Fibroblast of upper back skin (primary cell): ENCODE measurements at places on chromosomes 5 and 9.

GRCh38 chr5:91106842-91107511 lies 276.1 kb downstream of the ARRDC3 start:
- no peak for DNase-seq

- DNase-seq = no peak
These were observed 79.6 kb downstream of the WNK2 start for GRCh38 chr9:93263334-93264229.

DNA sequence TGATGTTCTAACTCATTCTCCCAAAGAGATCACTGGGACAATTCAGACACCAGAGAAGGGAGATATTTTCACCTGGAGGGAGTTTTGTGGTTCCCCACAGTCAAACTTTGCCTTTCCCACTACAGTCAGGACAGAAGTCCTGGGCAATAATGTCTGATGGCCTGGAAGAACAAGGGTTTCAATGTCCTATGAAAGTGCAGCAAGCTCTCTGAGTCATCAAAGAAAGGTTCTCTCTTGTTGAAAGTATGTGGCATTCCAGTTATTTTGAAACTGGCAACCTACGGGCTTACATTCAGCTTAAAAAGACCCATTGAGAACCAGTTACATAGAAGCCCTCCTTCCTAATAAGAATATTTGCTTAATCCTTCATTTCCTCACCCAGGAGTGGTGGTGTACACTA lies 103.9 kb downstream of the INSYN2B start:
- DNase-seq = peak; percentile 35

GRCh38 chr5:44770780-44771717 lies 37.7 kb upstream of the MRPS30 start:
- DNase-seq = peak; percentile 1

- no peak for DNase-seq
These were observed 154.1 kb downstream of the OSTF1 start for GRCh38 chr9:75242426-75242825.

GRCh38 chr5:137935694-137936093 lies 46.4 kb downstream of the PKD2L2 start:
- DNase-seq = no peak

DNA sequence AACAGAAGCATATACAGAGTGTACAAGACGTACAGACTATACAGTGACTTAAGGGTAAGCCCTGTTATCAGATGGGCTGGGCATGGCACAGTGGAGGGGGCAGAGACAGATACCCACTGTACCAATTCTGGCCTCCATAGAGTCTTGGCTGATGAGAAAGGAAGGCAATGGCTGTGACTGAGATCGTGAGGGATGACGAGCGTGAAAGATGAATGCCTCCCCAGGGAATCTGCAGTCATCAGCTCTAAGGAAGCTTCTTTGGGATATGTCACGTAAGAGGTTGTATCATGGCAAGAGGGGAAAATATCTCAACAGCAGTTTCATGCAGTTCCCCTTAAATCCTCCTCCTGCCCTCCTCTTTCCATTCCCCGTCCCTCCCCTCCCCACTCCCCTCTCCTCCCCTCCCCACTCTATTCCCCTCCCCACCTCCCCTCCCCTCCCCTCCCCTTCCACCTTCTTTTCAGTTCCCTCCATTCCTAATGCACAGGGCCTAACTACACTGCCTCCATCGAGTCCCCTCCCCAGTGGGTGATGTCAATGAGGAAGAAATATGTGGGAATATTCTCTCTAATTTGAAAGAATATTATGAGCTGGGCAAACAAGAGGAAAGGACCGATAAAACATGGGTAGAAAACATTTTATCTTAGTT lies 226.4 kb upstream of the DAP start:
- peak; percentile 22 for DNase-seq

- no peak for DNase-seq
These were observed 9.8 kb upstream of the PRRX2 start for GRCh38 chr9:129655696-129656095.

DNA sequence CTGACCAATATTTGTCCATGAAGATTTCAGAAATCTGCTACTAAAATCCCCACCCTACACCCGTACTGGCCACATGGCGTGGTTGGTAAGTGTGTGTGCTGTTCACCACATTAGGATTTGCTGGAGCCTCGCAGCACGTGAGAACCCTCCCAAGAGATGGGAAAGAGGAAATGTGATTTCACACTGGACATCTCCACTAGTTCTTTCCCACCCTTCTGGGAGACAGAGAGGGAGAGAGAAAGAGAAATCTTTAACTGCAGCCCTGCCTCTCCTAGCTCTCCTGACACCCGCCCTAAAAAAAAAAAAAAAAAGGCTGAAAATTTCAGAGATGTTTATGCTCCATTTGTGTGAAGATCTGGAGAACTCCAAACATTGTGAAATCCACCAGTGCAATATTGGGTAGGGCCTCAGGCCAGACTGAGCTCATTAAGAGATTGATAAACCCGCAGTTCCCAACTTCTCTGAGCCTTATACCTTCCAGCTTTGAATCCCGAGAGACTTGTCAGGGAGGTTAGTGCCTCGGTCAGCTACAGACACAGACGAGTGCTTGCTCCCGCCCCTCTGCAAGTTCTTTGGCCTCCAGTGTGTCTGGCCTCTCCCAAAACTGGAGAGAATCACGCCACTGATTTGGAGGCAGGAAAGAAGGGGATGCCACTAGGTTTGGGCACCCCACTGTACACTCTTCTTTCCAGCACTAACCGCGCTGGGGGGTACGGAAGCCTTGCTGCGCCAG lies 1.9 kb downstream of the SPRY4 start:
- DNase-seq = peak; percentile 71

DNA sequence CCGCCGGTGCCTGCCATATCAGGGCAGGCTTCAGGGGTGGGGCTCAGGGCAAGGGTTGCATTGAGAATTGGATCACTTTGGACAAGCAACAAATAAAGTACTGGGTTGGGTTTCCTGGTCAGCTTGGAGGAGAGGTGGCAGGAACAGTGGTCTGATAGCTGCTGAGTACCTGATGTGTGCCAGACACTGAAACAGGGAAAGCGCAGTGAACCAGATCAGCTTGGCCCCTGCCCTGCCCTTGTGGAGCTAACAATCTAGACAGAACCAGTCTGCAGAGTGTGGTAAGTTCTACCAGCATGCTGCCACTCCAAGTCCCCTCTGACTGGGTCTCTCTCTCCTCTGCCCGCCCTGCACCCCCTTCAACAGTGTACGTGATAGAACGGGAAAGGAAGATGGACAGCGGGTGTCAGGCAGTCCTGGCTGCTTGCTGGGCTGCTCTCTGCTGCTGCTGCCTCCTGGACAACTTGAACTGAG lies 53.4 kb downstream of the CYSTM1 start:
- DNase-seq = no peak

DNA sequence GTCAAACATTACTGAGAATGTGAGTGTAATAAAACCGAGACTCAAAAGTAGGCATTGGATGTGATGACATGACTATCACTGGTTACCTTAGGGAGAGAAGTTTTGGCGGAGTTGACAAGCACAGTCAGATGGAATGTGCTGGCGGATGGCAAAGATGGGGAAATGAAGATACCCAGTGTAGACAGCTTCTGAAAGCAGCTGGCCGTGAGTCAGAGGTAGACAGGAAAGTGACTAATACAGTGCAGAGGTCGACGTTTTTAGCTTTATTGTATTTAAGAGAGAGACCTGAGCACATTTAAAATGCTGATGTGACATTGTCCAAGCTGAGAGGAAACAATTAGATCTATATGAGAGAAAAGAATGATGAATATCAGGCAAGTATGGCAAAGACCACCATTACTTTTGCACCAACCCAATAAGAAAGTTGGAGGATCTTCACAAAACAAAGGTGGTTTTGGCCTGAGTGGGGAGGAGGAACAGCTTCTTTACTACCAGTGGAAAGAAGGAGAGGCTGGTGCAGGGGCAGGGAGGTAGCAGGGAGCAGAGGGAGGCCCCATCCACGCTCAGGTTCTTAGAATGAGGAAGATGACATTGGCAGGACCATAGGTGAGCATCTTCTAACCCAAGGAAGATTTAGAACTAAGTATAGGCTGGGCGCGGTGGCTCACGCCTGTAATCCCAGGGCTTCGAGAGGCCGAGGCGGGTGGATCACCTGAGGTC lies 36.7 kb upstream of the KCNIP1 start:
- peak; percentile 93 for DNase-seq

GRCh38 chr9:127898433-127899127 lies 823 bp downstream of the ST6GALNAC6 start:
- peak; percentile 85 for DNase-seq

- DNase-seq = no peak
These were observed 152.9 kb upstream of the APC start for GRCh38 chr5:112584781-112585180.

GRCh38 chr5:68377733-68378132 lies 162.2 kb downstream of the PIK3R1 start:
- DNase-seq = no peak

GRCh38 chr5:142016556-142016955 lies 3.7 kb upstream of the GNPDA1 start:
- no peak for DNase-seq

DNA sequence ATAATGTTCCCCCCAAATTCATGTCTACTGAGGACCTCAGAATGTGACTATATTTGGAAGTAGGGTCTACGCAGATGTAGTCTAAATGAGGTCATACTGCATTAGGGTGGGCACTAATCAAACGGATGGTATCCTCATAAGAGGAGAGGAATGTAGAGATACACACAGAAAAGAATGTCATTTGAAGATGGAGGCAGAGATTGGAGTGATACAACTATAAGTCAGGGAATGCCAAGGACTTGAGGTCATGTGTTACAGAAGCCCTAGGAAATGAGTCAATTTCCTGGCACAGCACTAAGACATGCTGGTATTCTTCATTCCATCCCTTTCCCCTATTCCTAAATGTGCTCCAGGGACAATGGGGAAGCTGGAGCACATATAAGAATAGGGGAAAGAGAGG lies 758 bp upstream of the PDCD1LG2 start:
- peak; percentile 98 for DNase-seq

GRCh38 chr5:107524111-107524510 lies 146.6 kb downstream of the EFNA5 start:
- no peak for DNase-seq

- DNase-seq = no peak
These were observed 434.5 kb upstream of the POU5F2 start for GRCh38 chr5:94175912-94176311.

- DNase-seq = no peak
These were observed 39.9 kb downstream of the KIF24 start for GRCh38 chr9:34289159-34289558.

GRCh38 chr5:72241346-72242003 lies 78.6 kb downstream of the MRPS27 start:
- no peak for DNase-seq

DNA sequence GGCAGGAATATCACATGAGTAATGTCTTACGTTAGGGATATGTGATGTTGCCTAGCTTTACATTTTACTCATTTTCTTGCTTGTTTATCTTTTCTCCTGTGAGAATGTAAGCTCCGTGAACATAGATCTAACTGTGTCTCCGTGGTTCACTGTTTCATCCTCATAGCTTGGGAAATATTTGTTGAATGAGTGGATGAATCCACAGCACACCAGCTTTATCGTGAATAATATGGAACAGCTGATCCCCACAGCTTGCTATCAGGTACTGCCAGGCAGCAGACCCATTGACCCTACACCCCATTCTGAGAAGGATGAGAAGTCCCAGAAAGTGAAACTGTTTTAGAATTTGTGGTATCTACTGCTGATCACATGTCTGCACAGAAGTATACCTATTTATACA lies 106.8 kb upstream of the FBN2 start:
- peak; percentile 88 for DNase-seq

DNA sequence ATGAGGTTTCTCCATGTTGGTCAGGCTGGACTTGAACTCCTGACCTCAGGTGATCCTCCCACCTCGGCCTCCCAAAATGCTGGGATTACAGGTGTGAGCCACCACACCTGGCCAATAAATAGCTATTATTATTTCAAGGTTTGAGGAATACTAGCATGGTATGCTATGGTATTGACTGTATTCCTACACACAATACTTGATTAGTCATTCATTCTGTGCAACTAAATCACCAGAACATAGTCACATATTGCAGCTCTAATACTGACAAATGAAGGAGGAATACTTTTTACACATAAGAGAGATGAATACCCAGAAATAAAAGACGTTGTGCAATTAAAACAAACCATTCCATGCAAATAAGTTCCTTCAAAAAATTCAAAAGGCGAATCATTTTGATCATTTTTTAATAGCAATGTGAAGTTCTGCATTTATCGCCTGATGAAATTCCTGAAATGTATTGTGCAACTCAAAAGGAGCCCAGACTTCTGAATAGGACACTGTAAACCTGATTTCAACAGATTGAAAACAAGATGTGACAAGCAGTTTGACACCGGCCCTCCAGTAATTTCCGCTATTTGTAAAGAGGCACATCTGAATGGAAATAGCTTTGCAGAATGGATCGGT lies 687.4 kb upstream of the SEMA6A start:
- DNase-seq = no peak

GRCh38 chr5:55923177-55923771 lies 71.5 kb downstream of the IL6ST start:
- DNase-seq = no peak

DNA sequence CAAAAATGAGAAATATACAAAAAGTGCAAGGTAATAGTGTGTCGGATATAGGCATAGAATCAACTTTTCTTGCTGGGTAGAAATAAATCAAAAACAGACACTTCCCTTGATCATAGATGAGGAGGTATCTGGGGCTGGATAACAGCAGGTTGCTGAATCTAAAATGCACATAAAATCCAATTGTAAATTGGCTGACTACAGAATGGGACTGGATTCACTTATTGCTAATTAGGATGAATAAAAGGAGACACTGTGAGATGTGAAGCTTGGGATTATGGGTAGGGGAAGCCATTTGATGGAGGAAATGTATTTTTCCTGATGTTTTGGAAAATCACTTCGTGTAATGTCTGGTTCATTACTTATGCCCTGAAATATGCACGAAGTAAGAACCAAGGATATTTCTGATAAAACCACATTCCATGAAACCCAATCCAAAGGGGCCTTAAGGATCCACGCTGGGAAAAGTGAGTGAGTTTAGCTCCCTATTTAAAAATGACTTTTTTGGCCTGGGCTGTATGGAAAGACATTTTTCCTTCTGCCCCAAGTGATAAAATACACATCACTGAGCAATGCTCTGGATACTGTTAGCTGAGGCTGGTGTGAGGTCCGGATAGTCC lies 136.1 kb downstream of the MARCHF11 start:
- no peak for DNase-seq

GRCh38 chr9:35835766-35836165 lies 6.7 kb downstream of the TMEM8B start:
- DNase-seq = no peak

DNA sequence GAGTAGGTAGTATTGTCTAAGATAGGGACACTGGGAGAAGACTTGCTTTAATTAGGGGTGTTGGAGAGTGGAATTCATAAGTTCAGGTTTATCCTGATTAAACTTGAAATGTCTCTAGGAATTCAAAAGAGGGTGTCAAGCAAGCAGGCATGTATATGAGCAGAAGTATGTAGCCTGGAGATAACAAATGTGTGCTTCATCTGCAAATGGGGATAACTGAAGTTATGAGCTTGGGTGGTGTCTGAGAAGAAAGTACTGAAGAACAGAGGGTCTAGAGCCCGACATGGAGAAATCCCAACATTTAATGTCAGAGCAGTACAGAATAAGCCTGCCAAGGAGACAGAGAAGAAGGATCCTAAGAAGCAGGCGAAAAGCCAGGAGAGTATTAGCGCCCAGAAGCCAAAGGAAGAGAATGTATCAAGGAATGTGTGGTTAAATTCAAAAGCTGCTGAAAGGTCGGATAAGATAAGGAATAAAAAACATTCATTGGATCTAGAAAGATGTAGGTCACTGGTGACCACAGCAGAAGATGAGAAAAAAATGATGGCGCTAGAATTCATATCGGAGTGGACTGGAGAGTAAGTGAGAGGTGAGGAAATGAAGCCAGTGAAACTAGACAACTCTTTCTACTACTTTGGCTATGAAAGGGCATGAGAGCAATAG lies 401.5 kb upstream of the PIK3R1 start:
- DNase-seq = peak; percentile 56
